ENCODE measurements at places on chromosomes 2 and 18. TPM values are rescaled to one million over a fixed set of nuclear protein-coding genes. Genes with fewer than 3 reads are reported as not detected.

REG3A gene
- polyA plus RNA-seq = 0.93 TPM

DUSP19 gene
- 0.88 TPM for polyA plus RNA-seq

ZSWIM2 gene
- not detected for polyA plus RNA-seq

ELOA2 gene
- not detected for polyA plus RNA-seq

ZNF532 gene
- polyA plus RNA-seq = 12.1 TPM

All from spleen (tissue), 13 donors.